Dorsolateral prefrontal cortex (tissue), 122 donors: ENCODE measurements at places on chromosomes 13 and 19.

DNA sequence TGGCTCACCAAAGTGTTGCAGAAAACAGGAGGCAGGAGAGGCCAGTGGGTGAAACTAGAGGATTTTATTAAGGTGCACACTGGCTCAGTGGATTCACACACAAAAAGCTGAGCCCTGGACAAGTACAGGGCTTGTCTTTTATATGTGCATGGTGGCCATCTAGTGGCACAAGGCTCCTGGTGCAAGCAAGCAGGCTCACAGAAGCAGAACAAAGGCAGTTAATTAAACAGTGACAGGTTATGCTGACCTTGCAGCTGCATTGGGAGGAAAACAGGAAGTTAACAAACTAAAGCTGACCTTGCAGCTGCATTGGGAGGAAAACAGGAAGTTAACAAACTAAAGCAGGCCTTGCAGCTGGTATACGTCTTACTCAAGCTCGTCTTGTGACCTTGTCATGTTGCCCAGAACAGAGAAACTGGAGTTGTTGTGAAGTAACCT, 65.3 kb upstream of the ZNF681 start:
- DNase-seq = no peak

GRCh38 chr13:32323912-32324311, 8.6 kb downstream of the BRCA2 start:
- DNase-seq = no peak

DNA sequence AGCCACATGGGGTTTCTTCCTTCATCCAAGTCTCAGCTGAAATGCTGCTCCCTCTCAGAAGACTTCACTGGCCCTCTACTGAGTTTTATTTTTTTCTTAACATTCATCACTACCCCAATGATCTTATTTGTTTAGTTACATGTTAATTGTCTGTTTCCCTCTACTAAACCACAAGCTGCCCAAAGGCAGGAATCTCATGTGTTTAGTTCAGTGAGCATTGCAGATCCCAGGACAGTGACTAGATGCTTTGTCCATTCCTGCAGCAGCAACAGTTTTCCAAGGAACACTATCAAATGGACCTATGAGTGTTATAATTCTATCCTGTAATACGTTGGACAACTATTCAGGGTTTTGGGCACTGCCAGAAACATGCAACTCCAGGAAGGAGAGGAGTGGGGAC, 93.1 kb downstream of the RNASEH2B start:
- no peak for DNase-seq

DNA sequence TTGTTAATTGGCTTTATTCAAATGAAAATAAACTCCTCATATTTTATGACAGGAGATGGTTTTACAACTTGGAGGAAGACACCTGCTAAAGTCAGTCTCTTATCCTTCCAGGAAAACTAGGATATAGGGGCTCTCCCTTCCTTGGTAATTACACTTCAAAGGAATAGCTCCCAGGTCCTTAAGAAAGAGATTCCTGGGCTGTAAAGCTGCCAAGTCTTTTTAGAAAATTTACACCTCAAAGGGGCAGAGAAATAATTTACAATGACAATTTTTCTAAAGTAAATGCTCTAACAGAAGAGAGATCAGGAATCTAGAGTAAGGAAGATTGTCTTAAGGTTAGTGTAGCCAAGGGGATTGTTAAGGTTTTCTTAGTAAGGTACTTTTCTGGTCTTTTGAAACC, 1359.0 kb downstream of the OLFM4 start:
- DNase-seq = no peak

DNA sequence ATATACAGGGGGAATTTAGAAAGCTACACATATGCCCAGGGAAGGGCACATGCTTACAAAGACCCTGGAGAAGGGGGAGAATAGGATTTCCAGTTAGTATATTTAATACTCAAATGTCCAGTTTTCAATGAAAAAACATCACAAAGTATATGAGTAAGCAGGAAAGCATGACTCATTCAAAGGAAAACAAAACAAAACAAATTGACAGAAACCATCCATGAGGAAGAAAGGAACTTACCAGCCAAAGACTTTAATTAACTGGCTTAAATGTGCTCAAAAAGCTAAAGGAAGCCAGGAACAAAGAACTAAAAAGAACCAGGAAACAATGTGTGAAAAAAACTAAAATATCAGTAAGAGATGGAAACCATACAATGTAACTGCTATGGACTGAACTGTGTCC, 716.2 kb upstream of the ARGLU1 start:
- no peak for DNase-seq

- DNase-seq = no peak
Measured at GRCh38 chr19:2199215-2199614, 35.5 kb downstream of the DOT1L start.

GRCh38 chr13:64884976-64885375, 2345.2 kb downstream of the PCDH9 start:
- no peak for DNase-seq

DNA sequence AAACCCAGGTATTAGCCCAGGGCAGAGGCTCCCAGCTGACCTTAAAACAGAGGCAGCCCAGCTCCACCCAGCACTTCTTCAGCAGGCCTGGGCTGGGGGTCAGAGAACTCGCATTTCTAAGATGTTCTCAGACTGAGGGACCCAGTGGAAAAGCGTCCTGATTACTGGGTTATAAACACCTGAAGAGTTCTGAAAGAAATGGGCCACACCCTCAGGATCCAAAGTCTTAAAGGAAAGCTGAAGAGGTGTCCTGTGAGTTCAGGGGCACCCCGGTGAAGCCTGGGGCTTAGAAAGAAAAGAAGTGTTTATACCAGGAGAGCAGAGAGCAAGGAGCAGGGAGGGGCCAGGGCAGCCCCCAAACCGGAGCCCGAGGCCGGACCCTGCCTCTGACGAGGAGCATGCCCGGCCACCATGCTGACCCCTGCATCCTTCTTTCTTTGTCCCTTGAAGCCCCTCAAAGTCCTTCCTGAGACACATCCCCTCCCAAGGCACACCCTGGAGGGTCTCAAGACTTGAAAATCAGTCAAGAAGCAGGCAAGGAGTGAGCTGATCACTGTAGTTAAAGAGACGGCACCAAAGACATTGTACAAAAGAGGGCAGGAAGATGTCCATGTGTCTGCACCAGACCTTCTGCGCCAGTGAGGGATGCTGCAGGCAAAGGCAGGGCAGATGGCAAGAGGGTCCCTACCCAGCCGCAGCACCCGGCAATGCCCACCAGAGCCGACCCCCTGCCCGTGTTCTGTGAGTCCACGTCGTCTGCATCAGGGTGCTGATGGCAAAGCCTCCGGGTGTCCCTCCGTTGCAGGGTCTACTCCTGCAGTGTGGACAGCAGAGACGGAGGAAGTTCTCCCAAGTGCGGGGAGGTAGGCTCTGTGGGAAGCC, 10.6 kb upstream of the RAB20 start:
- no peak for DNase-seq

DNA sequence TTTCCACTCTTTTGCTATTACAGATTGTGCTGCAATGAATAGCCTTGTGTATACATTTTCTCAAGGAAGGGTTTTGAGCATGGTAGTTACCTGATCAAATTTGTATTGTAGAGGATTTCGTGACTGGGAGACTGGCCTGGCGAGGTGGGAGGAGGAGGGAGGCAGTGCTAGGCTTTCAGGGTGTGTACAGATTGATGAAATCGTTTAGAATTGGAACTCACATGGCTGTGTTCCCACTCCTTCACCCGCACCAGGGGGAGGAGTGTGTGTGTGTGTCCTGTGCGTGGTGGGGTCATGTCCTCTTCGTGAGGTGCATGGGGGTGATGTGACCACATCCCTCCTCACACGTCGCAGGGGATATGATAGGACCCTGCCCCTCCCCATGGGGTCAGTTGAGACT, 8.3 kb downstream of the PGLYRP1 start:
- DNase-seq = no peak

- DNase-seq = no peak
Measured at GRCh38 chr13:52034616-52035226, 10.2 kb downstream of the UTP14C start.

DNA sequence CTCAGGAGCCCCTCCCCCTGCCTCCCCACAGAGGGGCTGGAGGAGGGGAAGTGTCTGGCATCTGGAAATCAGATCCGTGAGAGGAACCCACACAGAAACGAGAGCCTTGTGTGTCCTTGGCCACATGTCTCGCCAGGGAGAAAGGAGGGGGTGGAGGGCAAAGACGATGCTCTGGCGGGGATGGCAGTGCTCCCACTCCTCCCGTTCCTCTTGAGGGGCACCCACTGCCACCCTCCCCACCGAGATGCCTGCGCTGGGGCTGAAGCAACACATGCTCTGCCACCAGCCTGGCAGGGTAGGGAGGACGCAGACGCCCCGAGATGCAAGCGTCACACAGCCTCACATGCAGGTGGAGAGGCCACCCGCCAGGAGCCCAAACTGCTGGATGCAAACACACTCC, 2.8 kb downstream of the ADGRL1 start:
- DNase-seq = no peak

DNA sequence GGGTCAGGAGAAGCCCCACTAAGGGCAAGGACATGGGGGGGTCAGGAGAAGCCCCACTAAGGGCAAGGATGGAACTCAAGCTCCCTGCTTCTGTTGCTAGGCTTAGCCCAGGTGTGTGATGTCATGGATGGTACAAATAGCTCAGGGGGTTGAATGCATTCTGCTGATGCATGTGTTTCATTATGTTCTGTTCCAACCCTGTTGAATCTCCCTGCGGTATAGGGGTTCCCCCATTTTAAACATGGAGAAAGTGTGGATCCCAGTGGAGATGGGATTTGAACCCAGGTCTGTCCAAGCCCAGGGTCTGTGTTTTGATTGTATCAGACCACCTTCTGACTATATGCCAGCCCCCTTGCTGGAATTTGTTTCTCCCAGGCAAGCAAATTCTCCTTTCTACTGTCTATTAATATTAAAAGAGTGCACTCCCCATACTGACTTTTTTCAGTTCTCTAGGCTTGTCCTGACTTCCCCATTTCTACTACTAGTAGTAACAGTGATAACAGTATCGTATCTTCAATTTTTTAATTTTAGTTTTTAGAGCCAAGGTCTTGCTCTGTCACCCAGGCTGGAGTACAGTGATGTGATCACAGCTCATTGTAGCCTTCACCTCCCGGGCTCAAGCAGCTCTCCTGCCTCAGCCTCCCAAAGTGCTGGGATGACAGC, 6.7 kb downstream of the ZNF865 start:
- DNase-seq = no peak

GRCh38 chr19:14540741-14541525, 11.5 kb downstream of the TECR start:
- DNase-seq = no peak
